ENCODE measurements at places on chromosomes 5 and 9.

DNA sequence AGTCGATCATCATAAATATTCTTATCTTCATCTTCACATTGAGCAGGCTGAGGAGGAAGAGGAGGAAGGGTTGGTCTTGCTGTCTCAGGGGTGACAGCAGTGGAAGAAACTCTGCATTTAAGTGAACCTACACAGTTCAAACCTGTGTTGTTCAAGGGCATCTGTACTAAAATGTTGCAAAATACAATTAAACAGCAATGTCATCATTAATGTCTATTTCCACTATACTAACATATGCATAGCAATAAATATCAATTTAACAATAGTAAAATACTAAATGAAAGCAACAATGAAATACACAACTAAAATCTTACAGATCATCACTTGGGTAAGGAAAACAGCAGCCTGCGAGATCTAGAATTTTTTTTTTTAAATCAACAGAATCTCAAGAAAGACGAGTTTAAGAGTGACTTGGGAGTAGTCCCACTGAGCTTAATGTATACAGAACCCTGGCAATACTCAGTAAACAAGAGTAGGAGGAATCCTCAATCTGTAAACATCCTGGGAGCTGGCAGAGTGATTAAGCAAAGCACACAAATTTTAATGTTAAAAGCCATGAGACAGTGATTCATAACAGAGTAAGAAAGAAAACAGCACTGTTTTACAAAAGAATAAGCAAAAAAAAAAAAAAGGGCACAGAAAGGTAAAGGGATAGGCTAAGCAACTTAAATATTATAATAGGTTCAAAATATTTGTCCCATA, 10.0 kb downstream of the HOMER1 start:
- DNase-seq: no peak

DNA sequence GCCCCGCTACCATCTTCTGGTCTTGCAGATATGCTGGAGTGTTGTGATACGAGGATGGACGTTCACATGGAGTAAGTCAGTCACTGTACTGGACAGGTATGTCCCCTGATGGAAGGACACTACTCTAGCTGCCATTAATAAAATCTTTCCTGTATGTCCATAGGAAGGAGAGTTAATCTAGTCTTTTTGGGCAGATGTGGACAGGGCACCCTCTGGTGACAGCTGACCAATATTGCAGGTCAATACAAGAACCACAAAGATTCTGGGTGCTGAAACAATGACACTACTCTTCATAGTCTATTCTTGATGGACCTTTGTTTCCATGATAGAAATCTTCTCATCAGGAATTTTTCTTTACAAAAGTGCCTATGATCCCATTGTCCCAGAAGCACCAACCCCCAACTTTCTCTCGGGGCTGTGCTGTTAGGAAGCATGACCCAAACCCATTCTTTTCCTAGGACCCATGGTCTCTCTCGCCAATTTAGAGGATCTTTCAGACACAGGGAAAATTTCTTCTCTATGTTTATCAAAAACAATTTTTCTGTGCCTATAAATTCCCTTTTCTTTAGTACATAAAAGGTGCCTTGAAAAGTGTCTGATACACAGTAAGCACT, 376.9 kb downstream of the DTWD2 start:
- no peak for DNase-seq

GRCh38 chr9:917730-918129, 58.7 kb upstream of the DMRT3 start:
- no peak for DNase-seq

- no peak for DNase-seq
These were observed 433.7 kb upstream of the ACO1 start for GRCh38 chr9:31950756-31951155.

- DNase-seq: no peak
These were observed 6.5 kb upstream of the RPS6 start for GRCh38 chr9:19386502-19387044.

GRCh38 chr9:26369093-26369492, 523.5 kb downstream of the CAAP1 start:
- no peak for DNase-seq

DNA sequence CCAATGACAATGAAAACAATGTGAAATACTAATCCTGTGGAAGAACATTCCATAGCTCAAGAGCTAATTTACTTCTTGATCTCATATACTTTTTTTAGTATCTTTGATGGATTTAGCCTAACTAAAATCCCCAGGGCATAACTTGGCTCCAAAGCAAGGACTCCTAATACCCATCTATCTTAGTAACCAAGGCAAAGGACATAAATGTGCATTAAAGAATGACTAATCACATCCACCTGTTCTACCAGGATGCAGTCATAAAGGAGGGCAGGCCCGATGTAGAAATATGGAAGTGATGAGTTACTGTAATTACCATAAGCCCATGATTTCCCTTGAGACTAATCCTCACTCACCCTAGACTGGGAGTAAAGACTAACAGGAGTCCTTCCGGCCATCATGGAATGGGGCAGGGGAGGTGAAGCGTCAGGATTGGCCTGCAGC, 56.9 kb downstream of the KIF24 start:
- no peak for DNase-seq

- no peak for DNase-seq
These were observed 38.5 kb upstream of the OR2S2 start for GRCh38 chr9:35996358-35996970.

GRCh38 chr5:151222790-151223446, 974 bp downstream of the CCDC69 start:
- DNase-seq: no peak

- no peak for DNase-seq
These were observed 89.3 kb upstream of the DMRT1 start for GRCh38 chr9:752201-752600.

DNA sequence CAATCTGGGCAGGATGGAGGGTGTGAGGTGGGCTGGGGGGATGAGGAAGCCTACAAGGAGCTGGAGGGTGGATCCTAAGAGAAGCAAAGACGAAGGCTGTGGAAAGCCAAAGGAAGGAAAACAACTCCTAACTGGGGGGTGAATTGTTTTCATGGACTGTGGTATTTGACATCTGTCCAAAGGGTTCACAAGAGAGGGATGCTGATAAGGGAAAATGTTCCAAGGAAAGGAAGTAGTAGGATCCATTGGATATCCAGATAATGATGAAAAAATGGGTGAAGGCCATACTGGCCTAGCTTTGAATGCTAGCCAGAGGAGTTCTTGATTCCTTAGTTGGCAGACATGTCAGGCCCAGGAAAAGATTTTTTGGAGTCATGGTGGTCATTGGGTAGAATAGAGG, 51.8 kb upstream of the FOXI1 start:
- no peak for DNase-seq

GRCh38 chr9:22379272-22379671, 67.4 kb upstream of the DMRTA1 start:
- no peak for DNase-seq

DNA sequence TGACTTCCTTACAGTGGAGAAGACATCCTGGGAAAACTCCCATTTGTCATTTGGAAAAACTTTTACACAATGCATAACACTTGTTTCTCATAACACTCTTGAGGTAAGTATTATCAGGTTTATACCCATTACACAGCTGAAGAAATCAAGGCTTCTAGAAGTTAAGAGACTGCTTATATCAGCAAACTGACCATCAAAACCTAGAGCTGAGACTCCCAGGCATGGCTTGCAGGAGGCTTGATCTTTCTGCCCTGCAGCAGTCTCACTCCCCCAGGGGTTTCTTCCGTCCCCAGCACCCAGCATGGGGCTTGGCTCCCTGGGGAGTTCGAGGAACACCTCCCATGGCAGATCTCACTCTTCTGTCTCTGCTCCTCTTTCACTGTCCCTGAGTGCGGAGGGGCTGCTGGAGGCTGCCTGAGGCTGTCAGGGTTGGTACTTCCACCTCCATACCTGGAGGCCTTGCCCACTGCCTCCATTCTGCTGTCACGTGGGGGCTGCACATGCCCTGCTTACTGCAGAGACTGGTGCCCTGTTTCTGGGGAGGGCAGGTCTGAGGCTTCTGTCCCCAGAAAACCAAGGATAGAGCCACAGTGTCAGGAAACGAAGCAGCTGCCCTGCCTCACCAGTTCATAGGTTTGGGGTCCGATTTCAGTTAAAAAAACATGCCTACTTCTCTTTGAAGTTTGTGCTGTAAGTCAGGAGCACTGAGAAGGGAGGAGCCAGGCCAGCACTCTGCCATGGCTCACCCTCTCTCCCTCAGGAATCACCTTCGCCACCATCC, 202.5 kb downstream of the PAX5 start:
- DNase-seq: no peak

DNA sequence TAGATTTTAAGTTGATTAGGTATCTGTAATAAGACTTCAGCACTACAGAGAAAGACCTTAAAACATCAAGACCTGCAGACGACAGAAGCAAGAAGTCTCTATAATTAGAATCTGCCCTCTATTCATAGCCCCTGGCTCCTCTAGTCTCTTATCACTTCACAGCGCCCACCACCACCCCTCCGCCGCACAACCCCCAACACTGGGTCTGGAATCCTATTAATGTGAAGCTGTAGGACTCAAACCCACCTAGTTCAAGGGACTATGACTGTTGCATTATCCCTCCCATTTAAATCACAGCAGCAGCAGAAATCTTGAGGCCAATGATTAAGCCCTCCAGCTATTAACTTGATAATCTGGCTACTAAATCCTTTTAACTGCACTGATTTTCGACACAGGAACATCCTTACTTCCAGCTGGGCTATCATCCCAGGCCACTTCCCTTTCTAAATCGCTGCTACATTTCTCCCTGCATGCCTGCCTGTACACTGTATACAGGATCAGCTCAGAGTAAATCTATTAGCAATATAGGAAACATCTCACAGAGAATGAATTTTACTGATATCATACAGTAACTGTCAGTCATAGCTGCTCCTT, 159.5 kb upstream of the GRAMD2B start:
- DNase-seq: no peak

DNA sequence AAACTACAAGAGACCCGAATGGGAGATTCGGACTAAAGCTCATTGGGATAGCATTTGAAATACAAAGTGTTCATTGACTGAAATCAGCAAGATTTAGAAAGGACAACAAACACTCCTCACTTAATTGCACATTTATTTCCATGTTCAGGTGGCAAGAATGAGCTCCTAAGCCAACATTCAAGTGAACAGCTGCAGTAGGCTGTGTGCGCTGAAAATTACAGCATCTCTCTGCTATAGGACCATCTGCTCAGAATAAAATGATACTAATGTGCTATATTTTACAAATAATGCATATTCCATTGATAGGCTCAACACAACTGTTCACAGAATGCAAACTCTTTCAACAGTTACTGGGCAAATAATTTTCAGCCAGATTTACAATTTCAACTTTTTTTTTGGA, 61.8 kb downstream of the ELAVL2 start:
- no peak for DNase-seq

DNA sequence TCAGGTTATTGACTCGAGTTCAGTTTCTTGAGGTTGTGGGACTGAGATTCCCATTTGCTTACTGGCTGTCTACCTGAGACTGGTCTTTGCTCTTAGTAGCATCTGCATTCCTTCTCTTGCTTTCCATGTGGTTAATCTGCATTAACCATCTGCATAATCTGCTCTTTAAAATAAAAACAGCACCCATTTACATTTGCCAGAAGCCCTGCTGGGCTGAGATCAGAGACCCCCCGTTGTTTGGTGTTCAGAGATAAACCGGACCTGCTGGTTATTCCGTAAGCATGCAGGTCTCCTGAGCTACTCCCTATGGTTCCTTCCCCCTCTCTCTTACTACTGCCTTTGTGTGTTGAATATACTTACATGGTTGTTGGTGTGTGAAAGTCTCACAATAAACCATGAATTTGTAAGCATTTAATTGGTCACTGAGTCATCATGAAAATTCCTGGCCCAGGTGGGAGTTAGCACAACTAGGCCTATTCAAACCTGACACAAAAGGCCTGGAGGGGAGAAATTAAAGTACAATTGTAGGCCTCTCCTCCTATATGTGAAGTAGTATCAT, 396.7 kb downstream of the MRPS30 start:
- no peak for DNase-seq

Data from activated CD4-positive, alpha-beta T cell treated with anti-CD3 and anti-CD28 coated beads, Interleukin-2, amount 50 U/mL, for 24 hours (primary cell).